NCI-H1417 (cell line): ENCODE measurements at places on chromosomes 13 and 19.
A peak's percentile ranks its signal among the peaks of the same experiment; 100 is the strongest.

DNA sequence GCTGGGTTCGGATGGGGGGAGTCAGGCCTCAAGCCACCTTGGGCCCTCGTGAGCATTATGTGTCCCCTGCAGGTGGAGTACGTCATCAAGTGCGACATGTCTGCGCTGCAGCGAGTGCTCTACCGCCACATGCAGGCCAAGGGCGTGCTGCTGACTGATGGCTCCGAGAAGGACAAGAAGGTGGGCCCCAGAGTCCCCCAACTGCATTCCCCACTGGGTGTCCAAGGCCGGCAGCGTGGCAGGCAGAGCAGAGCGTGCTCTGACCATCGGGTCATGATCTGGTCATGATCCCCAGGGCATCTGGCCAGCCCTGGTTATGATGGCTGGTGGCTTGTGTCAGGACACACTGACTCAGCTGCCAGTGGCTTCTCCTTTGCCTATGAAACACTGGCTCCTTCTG lies 63.4 kb downstream of the SMARCA4 start:
- no peak for DNase-seq

- no peak for DNase-seq
These were observed 23.5 kb upstream of the MIER2 start for GRCh38 chr19:367963-368629.

DNA sequence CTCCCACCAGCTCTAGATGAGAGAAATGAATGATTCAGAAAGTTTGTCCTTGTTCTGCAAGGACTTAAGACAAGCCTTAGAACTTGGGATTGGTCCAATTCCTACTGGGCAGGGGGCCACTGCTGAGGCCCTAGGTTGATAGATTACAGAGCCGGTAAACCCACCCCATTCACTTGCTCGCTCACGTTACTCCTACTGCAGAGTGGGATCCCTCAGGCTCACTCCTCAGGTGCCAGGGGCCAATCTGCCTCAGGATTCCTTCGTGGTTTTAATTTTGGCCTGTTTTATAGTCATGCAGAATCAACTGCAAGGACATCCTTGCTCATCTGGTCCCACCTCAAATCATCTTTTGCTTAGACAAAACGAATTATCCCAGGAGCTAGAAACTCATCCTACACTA lies 59.0 kb downstream of the SERP2 start:
- no peak for DNase-seq

- no peak for DNase-seq
These were observed 65.8 kb downstream of the LRCH1 start for GRCh38 chr13:46618694-46619254.

GRCh38 chr19:53872762-53873161 lies 5.1 kb downstream of the MYADM start:
- no peak for DNase-seq

- DNase-seq, result no peak
These were observed 28.0 kb downstream of the SERP2 start for GRCh38 chr13:44401577-44401976.

DNA sequence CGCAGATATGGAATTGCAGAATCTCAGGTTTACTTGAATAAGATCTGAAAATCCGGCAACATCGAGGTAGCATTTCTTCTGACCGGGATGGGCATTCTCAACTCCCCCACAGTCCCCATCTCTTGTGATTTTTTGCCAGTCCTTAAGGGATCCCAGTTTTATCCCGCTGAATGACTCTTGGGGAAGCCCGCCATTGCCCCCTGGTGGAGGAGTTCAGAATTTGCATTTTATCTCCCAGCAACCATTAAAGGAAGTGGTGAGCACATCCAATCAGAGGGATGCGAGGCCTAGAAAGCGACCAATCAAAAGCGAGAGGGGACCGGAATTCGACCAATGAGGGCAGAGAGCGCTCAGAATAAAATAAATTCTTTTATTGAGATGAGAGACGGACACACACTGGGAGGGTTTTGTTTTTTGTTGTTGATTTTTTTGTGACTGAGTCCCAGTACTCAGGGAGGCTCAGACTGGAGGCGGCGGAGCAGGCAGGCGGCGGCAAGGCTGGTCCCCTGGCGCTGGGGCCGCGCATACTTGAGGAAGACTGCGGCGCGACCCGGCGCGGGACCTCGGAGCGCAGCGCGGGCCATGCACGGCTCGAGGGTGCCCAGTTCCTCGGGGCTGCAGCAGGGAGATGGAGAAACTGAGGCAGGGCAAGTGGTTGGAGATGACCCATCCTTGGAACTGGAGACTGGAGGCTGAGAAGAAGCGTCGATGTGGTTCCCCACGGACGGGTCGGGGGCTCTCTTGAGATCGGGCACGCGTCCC lies 3.9 kb upstream of the TTC9B start:
- peak; percentile 81 for DNase-seq
